ENCODE measurements at places on chromosomes 3 and 15.

DNA sequence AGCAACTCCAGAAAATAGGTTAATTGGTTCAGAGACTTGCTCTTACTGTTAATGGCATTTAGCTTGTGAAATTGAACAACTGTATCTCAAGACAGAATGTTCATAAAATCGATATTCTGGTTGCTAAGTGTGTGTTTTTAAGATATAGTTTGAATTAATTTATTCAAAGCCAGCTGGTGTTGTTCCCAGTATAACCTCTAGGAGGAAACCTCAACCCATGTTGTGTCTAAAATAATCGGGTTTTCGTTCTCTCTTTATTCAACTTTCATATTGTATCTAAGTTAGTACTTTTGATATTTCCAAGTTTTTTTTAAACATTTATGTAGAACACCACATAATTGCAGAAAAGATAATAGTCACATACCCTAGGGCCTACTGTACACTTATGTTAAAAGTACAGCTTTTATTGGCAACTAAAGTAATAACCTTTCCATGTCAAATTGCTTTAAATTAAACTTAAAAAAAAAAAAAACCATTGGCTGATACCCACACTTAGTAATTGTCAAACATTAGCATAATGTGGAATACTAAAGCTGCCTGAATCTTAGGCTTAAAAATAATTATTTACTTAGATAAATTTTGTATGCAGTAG lies 90.9 kb downstream of the SAMMSON start:
- no peak for DNase-seq

GRCh38 chr3:39203860-39204259 lies 11.5 kb upstream of the XIRP1 start:
- DNase-seq: no peak

DNA sequence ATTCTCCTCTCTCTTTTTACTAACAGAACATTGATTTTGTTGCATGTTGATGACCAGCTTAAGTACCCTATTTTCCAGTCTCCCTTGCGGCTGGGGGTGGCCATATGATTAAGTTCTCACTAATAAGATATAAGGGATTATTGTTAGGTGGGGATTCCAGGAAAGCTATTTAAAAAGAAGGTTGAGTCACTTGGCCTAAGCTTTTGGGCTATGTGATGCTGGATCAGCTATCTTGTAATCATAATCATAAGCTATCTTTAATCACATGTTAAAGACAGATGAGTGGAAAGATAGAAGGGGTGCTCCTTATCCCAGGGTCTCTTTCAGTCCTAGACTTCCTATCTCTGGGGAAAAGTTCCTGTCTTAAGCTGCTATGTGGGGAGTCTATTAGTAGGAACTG lies 59.9 kb downstream of the CGNL1 start:
- DNase-seq: no peak

DNA sequence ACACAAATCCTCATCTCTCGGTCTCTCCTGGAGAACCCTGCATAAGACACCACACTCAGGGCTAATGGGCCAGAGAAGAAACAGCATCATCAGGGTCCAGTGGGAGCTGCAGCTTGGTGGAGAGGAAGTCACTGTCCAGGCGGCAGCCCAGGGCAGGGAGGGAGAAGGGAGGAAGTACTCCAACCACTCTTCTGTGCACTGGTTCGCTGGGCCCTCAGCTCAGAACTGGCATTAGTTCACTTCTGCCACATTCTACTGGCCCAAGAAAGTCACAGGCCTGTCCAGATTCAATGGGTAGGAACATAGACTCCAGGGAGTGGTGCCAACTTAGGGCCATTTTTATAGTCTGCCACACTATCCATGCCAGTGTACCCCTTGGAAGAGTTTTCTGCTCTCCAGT lies 169.0 kb downstream of the ABHD5 start:
- DNase-seq: no peak

GRCh38 chr3:43073836-43074220 lies 32.1 kb downstream of the POMGNT2 start:
- DNase-seq: no peak

DNA sequence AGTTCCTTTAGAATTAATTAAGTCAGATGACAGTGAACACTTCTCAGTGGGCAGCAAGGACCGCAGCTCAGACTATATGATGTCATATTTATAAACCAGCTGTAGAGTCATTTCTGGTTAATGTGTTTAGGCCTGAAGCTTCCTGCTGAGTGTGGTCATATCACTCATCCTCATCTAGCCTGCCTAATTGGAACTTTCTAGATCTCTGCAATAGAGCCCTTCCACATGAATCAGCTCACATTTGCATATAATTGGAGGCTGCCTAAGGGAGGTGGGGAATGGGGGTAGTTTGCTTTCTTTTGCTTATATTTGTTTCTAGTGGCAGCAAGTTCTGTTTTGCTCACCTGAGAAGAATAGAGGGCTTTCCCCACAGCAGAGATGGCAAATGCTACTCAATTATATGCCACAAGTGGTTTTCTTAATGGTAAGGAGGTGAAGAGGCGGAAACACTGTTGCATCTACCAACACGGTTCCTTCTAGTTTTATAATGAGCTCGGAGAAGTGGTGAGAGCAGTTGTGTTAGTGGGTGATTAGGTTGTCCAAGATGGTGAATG lies 148.1 kb downstream of the KLHL25 start:
- DNase-seq: peak; percentile 33

DNA sequence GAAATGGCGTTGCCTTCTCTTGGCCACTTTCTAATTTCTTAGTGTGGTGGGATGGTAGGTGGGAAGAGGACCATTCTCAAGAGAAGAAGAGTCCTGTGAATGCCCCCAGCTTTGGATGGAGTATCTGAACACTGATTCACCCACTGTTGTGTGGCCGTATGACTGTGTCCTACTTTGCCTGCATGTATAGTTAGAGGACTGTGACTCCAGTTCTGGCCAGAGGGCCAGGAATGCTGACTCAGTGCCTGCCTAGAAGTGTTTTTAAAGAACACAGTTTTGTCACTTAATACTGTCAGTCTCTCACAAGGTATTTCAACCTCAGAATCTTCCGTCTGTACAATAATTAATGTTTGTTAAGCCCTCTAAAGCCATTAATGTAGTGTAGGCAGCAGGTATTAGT lies 2.1 kb downstream of the SEC61A1 start:
- no peak for DNase-seq
